ENCODE measurements at places on chromosomes 7 and 10.

DNA sequence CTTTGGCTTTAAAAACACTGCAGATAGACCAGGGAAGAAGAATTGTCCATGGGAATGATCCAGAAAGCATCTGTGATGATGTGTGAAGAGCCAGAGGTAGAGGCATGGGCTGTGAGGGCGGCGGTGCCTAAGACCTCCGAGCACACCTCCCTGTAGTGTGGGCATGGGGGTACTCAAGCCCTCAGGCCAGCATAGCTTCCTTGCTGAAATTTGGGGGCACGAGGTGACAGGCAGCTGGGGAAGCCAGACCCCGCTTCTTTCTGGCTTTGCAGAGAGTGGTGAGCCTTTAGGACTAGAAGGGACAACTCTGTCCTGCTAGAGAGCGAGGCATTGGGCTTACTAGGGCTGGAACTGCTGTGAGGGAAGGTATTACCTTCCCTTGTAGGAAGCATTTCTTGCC is 187.7 kb upstream of the SH2B2 start:
- DNase-seq: no peak

DNA sequence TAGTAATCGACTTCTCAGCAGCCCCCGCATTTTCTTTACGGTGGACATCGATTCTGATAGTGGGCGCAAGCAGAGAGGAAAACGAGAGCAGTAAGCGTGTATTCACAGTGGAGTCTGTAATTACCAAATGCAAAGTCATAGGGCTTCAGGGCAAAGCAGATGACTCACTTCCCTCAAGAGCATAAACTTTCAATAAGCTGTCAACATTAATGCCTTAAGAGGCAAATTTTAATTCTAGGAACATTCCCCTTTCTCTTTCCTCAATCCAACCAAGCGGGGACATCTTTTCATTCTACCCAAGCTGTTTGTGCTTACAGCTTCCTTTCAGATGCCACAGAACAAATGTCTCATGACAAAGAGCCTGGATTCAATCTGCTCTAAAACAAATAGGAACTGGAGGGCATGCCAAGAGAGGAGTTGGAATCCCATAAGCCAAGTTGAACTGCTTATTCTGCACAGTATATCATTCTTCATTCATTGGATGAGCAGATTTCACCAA is 48.6 kb downstream of the MALSU1 start:
- no peak for DNase-seq

DNA sequence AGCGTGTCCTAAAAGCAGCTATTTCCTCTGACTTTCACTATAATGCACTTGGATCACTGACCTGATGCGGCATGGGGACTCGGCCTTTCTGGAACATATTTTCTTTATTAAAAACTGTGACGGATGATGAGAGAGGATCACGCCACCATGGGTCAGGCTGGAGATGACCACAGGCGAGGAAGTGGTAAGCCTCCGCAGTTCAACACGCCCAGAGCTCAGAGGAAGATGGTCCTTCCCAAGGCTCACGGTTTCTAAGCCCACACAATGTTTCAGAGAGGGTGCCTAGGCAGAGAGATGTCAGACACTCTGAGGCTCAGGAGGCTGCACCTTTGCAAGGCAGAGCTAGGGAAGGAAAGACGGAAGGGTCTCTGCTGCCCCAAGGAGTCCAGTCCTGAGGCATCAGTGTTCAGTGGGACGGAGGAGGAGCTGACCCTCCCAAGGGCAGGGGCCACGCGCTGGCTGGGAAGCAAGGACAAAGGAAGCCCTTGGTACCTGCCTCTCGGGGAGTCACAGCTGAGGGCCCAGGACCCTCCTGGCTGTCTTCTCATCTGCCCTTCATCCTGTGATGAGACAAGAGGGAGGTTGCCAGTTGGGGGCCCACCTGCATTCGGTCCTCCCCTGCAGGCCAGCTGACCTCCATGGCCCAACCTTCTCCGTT is 9.5 kb downstream of the CHST15 start:
- DNase-seq: no peak

- DNase-seq: no peak
These were observed 14.1 kb downstream of the SH2B2 start for GRCh38 chr7:102300643-102301221.

DNA sequence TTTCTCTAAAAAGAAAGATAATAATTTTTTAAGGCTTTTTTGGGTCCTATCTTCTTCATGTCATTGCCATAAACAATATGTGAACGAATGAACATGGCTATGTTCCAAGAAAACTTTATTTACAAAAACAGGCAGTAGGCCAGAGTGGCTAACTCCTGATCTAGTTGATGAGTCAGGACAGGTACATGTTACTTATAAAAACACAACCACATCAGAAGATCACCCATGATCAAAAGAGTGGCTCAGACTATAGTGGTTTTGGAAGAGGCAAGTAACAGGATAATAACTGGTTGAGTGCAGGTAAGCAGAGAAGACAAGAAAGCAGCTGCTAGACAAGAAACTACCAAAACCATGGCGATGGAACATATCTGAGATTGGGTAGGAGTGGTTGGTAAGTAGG is 468.7 kb downstream of the KCNMA1 start:
- no peak for DNase-seq

GRCh38 chr7:130896898-130897514 is 163.0 kb upstream of the KLF14 start:
- DNase-seq: peak; percentile 87

- no peak for DNase-seq
These were observed 66.8 kb downstream of the TMEM168 start for GRCh38 chr7:112723416-112723815.

- no peak for DNase-seq
These were observed 175.3 kb upstream of the KLF14 start for GRCh38 chr7:130909161-130909836.

GRCh38 chr10:5551531-5552375 is 27.0 kb downstream of the CALML3 start:
- DNase-seq: no peak

All from right cardiac atrium (tissue), 5 donors.